ENCODE measurements at places on chromosomes 7 and 10. TPM values are rescaled to one million over a fixed set of nuclear protein-coding genes. Genes with fewer than 3 reads are reported as not detected.

The SYNPO2L gene
- total RNA-seq: not detected

The PDE6C gene
- not detected for total RNA-seq

The CACNA2D1 gene
- total RNA-seq: 7.0 TPM

The CRHR2 gene
- 0.06 TPM for total RNA-seq

The TUBB8 gene
- total RNA-seq: 0.22 TPM

The ITGB1 gene
- 962 TPM for total RNA-seq

The IL2RA gene
- total RNA-seq: not detected

The AGAP5 gene
- total RNA-seq: 2.2 TPM

The MYO3A gene
- total RNA-seq: not detected

The ACSM6 gene
- total RNA-seq: not detected

The ZPBP gene
- total RNA-seq: not detected

The ZNF736 gene
- total RNA-seq: 0.07 TPM

The TFAM gene
- total RNA-seq: 70.2 TPM

The ADAP1 gene
- 4.0 TPM for total RNA-seq

The PKD2L1 gene
- 0.05 TPM for total RNA-seq

The CADPS2 gene
- 0.05 TPM for total RNA-seq

The PIP gene
- 0.64 TPM for total RNA-seq

The TMEM213 gene
- total RNA-seq: not detected

The STEAP4 gene
- not detected for total RNA-seq

The PRKAG2 gene
- total RNA-seq: 45.6 TPM

The SPDYE8 gene
- not detected for total RNA-seq

The CDNF gene
- 1.3 TPM for total RNA-seq

The KLLN gene
- 0.59 TPM for total RNA-seq

The PIK3AP1 gene
- 0.55 TPM for total RNA-seq

The CACNB2 gene
- not detected for total RNA-seq

The SLC4A2 gene
- total RNA-seq: 201 TPM

The LRIT1 gene
- not detected for total RNA-seq

The UFSP1 gene
- 4.3 TPM for total RNA-seq

The CHST12 gene
- 11.3 TPM for total RNA-seq

The NPY4R gene
- total RNA-seq: 41.9 TPM

The GATA3 gene
- total RNA-seq: 4.9 TPM

The FAM25G gene
- total RNA-seq: 1.5 TPM

The ACTR3C gene
- not detected for total RNA-seq

The THSD7A gene
- total RNA-seq: 2.4 TPM

The PILRA gene
- total RNA-seq: 5.2 TPM

The AZGP1 gene
- total RNA-seq: not detected

The INHBA gene
- total RNA-seq: 0.55 TPM

The FHIP2A gene
- total RNA-seq: 11.4 TPM

The MTPN gene
- 112 TPM for total RNA-seq

The CPSF4 gene
- 42.9 TPM for total RNA-seq

The MIOS gene
- 16.5 TPM for total RNA-seq

The UBTD1 gene
- 20.3 TPM for total RNA-seq

The SLC29A3 gene
- 25.1 TPM for total RNA-seq
